EH (cell line): ENCODE measurements at places on chromosomes 13 and 19.

DNA sequence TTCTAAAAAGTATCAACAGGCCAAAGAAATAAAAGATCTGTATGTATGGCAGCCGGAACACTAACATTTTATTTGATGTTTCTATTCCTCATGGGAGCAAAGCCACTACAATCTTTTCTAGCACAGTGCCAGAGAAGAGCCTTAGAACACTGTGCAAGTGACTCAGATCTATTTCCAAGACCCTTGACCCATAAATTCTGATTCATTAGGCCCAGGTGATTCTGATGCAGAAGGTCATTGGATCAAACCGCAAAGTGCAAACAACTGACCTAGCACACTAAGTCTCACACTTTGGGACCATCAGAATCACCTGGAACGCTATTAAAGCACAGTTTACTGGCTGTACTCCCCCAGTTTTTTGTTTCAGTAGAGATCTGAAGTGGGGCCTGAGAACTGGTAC lies 87.6 kb downstream of the MYCBP2 start:
- DNase-seq = no peak

DNA sequence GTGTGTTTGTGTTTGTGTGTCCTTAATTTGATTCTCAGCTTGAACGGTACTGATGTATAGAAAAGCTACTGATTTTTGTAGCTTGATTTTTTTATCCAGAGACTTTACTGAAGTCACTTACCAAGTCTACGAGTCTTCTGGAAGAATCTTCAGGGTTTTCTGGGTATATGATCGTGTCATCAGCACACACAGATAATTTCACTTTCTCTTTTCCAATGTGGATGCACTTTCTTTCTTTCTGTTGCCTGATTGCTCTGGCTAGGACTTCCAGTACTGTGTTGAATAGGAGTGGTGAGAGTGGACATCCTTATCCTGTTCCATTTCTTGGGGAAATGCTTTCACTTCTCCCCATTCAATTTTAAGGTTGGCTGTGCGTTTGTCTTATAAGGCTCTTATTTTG lies 7.9 kb upstream of the LILRB1 start:
- DNase-seq = no peak

DNA sequence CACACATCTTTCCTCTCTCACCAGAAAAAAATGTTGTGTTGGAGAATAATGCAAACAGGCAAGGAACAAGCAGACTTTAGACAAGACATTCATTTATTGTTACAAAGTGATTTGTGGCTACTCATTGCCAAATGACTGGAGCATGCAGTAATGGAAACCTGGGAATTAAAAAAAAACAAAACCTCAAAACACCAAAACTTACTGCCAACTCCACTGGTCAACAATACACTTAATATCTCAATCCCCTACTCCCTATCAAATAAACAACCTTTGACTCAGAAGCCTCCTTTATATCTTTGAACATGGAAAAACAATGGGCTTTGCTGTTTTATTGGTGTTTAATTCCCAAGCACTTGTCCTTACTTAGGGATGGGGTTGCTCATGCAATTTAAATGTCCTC lies 112.8 kb downstream of the POSTN start:
- DNase-seq = peak; percentile 49

DNA sequence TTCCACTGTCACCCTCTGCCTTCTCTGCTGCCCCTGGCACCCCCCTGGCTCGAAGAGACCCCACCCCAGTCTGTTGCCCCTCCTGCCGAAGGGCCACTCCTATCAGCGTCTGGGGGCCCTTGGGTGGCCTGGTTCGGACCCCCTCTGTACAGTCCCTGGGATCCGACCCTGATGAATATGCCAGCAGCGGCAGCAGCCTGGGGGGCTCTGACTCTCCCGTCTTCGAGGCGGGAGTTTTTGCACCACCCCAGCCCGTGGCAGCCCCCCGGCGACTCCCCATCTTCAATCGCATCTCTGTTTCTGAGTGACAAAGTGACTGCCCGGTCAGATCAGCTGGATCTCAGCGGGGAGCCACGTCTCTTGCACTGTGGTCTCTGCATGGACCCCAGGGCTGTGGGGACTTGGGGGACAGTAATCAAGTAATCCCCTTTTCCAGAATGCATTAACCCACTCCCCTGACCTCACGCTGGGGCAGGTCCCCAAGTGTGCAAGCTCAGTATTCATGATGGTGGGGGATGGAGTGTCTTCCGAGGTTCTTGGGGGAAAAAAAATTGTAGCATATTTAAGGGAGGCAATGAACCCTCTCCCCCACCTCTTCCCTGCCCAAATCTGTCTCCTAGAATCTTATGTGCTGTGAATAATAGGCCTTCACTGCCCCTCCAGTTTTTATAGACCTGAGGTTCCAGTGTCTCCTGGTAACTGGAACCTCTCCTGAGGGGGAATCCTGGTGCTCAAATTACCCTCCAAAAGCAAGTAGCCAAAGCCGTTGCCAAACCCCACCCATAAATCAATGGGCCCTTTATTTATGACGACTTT lies 2.0 kb downstream of the ZFP36 start:
- peak; percentile 56 for DNase-seq

- peak; percentile 93 for DNase-seq
Observed at GRCh38 chr13:114281351-114282040, at the start of gene UPF3A. Gene UPF3A, plus strand, starts transcription at chr13:114281601. Its CDS starts 39 bp downstream, at chr13:114281640.

- DNase-seq = peak; percentile 27
Observed at GRCh38 chr13:19888799-19889198, 25.4 kb upstream of the ZMYM5 start.

DNA sequence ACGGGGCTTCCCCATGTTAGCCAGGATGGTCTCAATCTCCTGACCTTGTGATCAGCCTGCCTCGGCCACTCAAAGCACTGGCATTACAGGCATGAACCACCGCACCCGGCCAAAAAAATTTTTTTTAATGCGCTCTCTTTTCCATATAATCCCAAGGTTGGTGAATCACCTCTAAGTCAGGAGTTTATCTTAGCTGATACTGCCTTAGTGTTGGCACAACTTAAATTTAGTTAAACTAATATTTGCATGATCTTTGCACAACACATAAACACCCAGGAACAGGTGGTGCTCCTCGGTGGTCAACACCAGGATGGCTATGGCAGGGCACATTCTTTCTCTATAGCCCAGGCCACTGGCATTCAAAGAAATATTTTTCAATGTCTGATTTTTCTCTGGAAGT lies 24.1 kb upstream of the PSG7 start:
- no peak for DNase-seq

GRCh38 chr19:531009-531752 lies 379 bp upstream of the CDC34 start:
- DNase-seq = peak; percentile 82

DNA sequence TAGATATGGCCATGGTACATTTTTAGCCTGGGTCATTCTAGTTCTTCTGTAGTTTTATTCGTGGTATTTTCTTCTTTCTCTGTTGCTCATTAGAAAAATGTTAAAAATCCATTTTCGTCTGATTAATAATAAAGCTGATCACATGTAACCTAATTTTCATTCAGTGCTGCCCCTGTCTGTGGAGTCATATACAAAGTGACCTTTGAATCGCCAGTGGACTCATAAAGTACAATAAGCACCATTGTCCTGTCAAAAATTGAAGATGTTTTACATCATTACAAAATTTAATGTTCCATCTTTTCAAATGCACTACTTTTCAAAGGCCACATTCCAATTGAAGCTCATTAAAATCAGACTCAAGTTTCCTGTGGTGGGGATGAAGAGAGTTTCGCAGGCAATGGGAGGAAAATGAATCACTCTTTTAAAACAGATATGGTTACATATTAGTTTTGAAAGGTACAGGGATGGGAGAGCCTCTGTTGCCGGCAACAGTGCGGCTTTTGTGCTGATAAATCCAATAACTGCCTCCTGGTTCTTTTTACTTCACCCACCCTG lies 205.4 kb downstream of the ZNF536 start:
- DNase-seq = no peak

DNA sequence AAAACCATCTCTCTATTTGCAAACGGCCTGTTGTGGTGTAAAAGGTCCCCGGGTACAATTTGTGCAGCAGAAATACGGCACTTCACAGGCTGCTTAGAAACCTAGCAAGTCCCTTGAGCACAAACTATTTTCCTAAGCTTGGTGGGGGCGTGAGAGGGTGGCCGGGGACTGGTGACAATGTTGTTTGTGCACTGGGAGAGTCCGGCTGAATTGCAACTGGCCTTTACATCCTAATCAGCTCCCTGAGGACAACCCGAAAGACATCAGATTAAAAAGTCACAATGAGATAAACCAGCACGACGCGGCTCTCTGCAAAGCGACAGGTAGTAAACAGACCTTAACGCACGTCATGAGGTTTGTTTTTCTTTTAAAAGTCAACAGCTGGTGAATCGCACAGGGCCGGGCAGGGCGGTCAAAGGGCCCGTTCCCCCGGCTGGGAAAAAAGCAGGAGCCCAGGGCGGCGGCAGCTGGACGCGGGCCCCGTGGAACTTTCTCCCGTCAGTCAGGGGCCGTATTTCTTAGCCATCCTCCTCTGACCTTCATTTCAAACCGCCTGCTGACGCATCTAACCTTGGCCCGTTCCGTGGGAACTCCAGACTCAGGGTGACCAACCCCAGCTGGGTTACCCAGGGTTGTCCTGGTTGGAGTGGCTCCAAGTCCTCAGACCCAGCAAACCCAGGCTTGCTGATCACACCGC lies 112.3 kb downstream of the GADD45B start:
- no peak for DNase-seq

- no peak for DNase-seq
Observed at GRCh38 chr13:96238241-96238640, 148.3 kb downstream of the HS6ST3 start.

GRCh38 chr19:10086591-10087192 lies 575 bp downstream of the SHFL start:
- DNase-seq = peak; percentile 11

DNA sequence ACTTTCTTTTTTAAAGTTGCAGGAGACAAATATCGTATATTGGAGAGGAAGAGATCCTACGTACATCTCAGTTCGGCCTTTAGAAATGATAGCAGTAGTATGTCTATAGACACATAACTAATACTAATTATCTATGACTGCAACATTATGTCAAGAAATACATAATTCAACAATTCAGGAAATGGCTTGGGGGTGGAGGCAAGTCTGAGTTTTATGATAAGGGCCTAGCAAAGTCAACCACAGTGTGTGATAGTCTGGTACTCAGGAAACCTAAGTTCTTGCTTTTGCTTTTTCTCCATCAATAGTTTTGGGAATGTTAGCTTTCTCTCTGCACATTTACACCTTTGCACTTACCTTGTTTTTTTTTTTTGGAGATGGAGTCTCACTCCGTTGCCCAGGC lies 27.5 kb upstream of the OBI1 start:
- DNase-seq = no peak

GRCh38 chr13:74270018-74270417 lies 135.8 kb upstream of the KLF12 start:
- no peak for DNase-seq

DNA sequence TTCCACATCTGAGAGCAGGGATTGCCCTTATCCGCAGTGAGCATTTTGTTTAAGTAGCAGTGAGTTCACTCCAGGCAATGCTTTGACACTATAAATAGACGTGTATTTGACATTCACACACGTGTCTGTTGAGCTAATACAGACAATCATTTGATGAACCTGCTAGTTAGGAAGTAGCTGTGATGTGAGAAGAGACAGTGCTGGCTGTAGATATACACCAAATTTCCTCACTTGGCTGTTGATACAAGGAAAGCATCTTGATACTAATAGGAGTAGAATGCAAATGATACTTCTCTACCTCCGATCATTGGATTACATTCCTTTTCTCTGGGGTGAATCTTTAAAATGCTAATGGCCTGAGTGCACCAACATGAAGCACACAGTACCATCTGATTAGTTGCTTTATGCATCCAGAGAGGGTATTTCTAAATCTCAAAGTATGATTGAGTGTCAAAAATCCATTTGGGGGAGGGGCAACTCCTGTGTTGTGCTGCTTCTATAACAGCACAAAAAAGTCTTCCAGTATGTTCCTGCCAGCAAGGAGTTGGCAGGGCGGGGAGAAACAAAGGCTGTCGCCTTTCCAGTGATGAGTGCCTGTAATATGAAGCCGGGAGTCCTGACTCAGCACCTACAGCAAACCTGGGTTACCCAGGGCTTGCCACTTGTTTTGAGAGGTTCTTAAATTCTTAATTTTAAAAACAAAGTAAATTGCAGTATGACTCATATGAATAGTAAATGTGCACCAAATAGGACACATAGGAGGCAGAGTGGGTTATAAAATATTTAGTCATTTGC lies 7.0 kb downstream of the CUL4A start:
- peak; percentile 73 for DNase-seq

- DNase-seq = peak; percentile 95
Observed at GRCh38 chr13:98370806-98371515, 193.9 kb upstream of the RNF113B start.

DNA sequence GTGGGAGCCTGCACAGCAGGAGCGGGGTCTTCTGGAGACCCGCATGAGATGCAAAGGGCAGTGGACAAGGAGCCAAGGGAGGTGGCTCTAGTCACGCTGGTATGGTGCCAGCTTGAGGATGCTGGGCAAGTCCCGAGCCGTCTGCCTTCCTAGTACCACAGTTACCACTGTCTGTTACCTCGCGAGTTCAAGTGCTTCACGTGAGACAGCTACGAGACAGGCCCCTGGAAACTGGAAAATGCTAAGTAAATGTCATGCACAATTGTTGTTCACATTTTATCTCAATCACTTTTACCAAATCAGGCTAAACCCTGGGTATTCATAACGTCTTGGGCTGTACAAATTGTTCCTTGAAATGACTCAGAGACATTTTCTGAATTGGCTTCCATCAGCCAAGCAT lies 155.7 kb downstream of the TNFRSF19 start:
- no peak for DNase-seq

DNA sequence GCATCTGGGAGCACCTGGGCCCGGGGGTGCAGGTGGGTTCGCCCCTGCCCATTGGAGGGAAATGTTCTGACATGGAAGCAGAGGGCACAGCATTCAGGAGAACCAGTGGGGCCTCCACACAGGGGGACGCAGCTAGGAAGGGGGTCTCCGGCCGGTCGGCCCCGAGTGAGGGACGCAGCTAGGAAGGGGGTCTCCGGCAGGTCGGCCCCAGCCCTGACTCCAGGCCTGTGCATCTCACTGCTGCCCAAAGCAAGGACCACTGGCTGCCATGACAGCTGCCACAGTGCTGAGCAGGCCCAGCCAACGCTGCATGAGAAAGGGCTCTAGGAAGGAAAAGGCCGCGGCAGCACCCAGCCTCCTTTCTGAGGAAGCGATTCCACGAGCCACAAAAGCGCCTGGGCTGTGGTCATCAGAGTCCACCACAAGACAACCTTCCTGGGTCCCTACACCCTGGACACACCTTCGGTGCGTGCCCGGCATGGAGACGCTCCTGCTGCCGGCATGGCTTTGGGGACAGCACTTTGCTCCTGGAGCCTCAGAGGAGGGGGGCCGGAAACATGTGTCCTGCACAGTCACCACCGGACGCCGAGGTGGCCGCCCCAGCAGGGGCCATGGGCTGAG lies 9.7 kb downstream of the RASA3 start:
- no peak for DNase-seq

DNA sequence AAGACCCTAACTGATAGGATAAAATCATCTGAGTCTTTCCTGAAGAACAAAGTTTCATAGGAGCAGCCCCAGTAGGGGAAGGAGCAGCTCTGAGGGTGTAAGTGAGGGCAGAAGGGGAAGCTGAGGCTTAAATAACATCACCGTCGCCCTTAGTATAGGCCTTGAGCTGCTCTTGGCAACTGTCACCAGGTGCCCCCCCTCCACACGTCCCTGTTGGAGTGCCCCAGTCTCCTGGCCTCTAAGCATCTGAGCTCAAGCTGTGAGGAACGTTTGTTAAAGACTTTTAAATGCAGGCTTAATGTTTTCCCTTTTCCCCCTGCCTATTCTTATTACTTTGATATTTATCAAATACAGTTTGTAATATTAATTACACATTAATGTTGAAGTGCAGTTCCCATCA lies 170.6 kb downstream of the ZIC5 start:
- no peak for DNase-seq

GRCh38 chr13:67281466-67281865 lies 51.3 kb upstream of the PCDH9 start:
- no peak for DNase-seq
